ENCODE measurements at places on chromosomes 7 and 10. TPM values are rescaled to one million over a fixed set of nuclear protein-coding genes. Genes with fewer than 3 reads are reported as not detected.
A peak's percentile ranks its signal among the peaks of the same experiment; 100 is the strongest.

DNA sequence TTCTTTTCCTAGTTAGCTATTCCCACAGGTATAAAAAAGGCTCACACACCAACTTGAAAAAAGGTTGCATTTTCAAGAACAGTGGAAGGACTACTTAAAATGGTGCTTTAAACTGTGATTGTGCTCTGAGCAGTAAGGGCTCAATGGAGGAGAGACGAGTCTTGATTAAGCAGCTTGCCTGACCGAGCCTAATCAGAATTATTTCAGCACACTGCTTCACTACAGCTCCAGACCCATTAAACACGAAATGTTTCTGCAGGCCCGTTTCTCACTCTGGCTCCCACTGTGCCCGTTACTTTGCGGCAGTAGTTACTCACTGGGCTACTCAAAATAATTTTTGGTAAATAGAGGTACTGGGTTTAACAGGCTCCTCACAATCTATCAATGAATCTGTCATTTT is 126.0 kb downstream of the NRCAM start:
- DNase-seq = no peak

GRCh38 chr7:107691716-107692115 is 31.1 kb downstream of the SLC26A4 start:
- peak; percentile 7 for DNase-seq

GRCh38 chr10:95559471-95559870 is 1.7 kb downstream of the SORBS1 start:
- DNase-seq = no peak

- no peak for DNase-seq
Measured at GRCh38 chr10:69647819-69648218, 17.8 kb downstream of the FAM241B start.

DNA sequence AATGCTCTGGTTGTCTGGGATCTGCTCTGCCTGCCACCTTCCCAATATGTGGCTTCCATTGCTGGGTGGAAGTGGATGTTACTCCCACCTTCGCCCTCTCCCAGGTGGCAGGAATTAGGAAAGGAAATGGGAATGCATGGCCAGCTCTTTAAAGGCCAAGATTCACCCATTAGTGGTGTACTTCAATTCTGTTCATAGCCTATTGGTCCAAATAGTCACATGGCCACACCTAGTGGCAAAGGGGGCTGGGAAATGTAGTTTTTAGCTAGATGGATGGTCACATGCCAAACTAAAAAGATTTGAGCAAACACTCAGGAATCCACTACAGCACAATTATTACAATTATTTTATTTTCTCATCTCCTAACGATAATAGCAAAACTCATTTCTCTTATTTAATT is 135.1 kb downstream of the NPY start:
- DNase-seq = peak; percentile 36

DNA sequence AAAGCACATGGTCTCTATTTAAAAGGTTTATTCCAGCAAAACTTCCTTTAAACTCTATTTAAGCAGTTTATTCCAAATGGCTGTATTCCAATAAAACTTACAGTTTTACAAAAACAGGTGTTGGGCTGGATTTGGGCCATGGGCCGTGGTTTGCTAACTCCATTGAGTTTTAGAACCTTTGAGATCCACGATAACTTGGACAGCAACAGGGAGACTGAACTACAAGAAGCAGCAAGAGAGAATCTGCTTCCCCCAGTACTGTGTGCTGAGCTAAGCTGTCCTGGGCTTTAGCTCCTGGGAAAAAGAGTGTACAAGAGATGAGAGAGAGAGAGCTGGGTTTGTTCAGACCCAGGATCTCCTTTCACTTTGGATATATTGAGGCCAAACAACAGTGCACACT is 204.0 kb upstream of the CELF2 start:
- no peak for DNase-seq

Gene CHST15
- total RNA-seq = 0.25 TPM

DNA sequence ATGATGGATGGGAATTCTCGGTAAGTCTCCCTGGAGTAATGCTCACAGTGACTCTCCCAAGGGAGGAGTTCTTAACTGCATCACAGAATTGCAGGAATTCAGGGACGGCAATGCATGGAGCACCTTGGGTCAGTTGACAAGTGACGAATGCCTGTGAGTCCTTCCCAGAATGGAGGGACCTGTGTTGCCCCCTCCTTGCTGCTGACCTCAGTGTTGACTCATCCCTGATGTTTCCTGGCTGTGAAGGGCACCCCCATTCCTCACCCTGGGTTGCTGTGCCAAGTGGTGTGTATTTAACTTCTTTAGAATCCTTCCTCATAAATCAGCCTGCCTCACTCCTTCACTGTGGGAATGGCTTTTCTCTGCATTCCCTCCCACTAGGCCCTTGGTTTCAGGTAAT is 98.9 kb downstream of the LRMDA start:
- peak; percentile 67 for DNase-seq

Gene MOGAT3
- total RNA-seq = not detected

DNA sequence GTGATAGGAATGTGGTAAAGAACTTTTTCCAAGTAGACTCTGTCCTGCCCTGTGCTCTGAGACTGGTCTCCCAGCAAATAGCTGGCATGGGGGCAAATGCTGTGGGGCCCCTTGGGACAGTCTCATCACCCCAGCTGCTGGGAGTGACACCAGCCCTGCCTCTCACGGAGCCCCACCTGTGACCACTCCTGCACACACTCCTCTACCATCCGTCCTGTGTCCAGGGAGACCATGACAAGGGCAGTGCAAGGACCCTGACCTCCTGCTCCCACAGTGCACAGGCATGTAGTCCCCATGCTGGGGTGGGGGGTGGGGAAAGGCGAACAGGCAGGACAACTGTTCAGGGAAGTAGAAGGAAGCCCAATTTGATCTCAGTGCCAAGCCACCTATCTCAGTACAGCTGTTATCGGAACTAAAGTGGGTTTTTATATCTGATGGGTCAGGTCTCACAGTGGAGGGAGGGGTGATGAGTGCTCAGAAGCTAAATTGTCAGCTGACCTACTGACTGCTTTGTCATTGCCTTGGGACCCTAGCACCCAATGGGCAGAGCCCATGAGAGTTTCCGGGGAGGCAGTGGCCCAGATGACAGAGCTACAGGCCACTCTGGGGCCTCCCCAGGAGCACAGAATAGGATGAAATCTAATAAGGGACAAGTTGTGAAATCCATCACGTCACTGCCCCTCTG is 24.5 kb downstream of the VSTM4 start:
- DNase-seq = no peak

DNA sequence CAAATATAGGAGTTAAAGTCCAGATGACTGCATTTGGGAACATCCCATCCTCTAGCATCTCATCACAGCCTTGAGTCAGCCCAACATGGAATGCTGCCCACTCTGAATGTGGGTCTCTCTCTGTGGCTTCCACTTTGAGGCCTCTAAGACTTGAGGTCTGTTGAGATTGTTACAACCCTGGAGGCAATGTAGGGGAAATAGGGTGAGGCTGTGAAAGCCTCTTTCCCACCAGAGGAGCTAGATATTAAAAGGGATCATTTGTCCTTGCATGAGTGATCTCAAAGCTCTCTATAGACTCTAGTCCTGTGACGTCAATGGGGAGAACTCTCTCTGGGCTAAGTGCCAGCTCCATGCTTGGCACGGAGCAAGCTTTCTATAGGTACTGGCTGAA is 6.4 kb upstream of the GOLGA7B start:
- peak; percentile 10 for DNase-seq

- no peak for DNase-seq
Measured at GRCh38 chr7:1070544-1071011, 17.3 kb upstream of the GPER1 start.

Gene PILRA
- total RNA-seq = not detected

Gene RSPH10B2
- total RNA-seq = not detected

- DNase-seq = no peak
Measured at GRCh38 chr10:79116368-79116767, 47.6 kb downstream of the ZMIZ1 start.

Gene SNCG
- total RNA-seq = 1.8 TPM

GRCh38 chr7:73520673-73521635 is 1.1 kb downstream of the BAZ1B start:
- peak; percentile 65 for DNase-seq

GRCh38 chr7:14414274-14414986 is 425.0 kb upstream of the ETV1 start:
- DNase-seq = no peak

DNA sequence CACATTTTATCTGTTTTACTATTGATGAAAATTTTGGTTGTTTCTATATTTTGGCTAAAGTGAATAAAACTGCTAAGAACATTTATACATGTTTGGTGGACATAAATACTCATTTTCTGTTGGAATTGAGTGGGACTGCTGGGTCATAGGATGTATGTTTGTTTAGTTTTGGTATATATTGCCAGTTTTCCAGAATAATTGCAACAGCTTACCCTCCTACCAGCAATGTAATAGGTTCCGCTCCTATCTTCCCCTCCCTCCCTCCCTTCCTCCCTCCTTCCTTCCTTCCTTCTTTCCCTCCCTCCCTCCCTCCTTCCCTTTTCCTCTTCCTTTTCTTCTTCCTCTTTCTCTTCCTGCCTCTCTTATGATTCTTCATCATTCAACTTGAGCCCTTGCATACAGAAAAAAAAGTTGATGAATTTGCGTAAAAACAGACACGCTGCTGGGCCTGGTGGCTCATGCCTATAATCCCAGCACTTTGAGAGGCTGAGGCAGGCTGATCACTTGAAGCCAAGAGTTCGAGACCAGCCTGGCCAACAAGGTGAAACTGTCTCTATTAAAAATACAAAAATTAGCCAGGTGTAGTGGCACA is 23.5 kb downstream of the VKORC1L1 start:
- DNase-seq = no peak

Gene WDFY4
- total RNA-seq = not detected

DNA sequence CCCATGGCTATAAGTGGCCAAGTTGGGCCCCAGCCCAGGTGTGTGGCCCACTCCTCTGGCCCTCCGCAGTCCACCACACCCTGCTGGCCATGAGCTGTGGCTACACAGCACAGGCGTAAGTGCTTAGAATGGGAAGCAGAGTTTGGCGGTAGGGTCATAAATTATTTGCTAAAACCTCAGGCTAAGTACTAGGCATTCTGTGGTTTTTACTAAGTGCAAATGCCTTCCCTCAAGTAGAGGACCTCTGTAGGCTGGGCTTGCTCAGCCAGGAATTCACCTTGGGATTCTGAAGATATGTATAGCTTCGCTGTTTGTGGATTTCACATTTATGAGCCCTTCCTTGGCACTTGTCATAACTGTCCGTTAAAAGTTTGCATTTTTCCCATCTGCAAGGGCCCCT is 44.8 kb upstream of the LOXL4 start:
- DNase-seq = no peak

DNA sequence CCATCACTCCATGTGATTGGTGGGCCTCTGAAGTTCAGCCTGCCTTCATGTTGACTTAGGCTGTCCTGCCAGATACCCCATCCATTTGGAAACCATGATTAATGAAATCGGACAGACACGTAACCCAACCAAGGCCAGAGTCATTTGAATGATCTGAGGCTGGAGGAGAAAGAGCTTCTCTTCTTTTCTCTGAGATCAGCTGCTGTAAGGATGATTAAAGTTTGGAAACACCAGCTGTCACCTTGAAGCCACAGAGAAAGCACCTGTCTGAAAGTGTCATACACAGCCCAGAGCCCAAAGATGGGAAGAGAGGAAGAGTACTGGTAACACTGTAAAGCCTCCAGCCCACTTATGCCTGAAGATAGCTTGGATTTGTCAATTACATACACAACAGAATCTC is 22.9 kb downstream of the NEBL start:
- DNase-seq = no peak

DNA sequence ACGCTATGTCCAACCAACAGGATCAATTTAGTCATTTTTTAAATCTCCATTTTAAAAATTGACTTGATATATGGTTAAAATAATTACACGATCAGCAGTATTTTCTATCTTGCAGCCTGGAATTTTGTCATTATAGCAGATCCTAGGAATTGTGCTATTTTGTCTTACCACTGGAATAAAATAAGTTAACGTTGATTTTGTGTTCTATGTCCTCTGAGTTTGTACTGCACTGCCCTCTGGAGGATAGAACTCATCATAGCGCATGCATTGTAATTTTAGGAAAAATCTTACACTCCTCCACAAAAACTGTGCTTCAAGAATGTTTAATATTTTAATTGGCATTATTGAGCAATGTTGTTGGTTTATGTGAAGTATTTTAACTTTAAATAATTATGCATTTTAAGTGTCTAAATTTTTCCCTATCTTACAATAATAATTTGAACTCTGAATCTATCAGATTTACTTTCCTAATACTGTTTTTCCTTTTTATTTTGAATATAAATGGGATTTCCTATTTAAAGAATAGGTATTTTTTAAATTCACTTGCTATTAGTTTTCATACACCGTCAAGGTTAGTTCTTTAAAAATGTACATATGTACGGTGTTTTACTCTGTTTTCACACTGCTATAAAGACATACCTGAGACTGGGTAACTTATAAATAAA is 220.1 kb downstream of the PPP1R3A start:
- DNase-seq = peak; percentile 59

GRCh38 chr10:86960003-86960862 is 1.8 kb downstream of the SNCG start:
- DNase-seq = peak; percentile 84

DNA sequence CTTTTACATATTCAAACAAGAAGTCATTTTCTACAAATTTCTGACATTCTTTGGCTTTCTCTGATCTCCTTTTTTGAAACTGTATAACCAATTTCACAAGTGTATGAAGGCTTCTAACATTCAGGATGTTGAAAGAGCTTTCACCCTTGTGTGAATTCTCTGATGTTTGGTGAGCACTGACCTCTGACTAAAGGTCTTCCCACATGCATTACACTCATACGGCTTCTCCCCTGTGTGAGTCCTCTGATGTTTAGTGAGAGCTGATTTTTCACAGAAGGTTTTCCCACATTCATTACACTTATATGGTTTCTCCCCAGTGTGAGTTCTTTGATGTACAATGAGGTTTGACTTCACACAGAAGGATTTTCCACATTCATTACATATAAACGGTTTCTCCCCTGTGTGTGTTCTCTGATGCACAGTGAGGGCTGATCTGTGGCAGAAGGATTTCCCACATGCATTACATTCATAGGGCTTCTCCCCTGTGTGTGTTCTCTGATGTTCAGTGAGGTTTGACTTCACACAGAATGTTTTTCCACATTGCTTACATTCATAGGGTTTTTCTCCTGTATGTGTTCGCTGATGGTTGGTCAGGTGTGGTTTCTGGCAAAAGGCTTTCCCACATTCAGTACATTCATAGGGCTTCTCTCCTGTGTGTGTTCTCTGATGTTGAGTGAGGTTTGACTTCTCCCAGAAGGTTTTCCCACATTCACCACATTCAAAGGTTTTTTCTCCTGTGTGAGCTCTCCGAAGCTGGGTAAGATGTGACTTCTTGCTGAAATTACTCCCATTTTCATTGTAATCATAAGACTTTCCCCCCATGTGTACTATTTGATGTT is 25.7 kb downstream of the ZNF248 start:
- peak; percentile 3 for DNase-seq

- no peak for DNase-seq
Measured at GRCh38 chr10:77819210-77820112, 107.1 kb downstream of the DLG5 start.

Gene SH2D4B
- not detected for total RNA-seq

Measured in GM23248 (cell line).